Hippocampal formation (tissue), 2 donors: ENCODE measurements at places on chromosomes 5 and 9.
A peak's percentile ranks its signal among the peaks of the same experiment; 100 is the strongest.

DNA sequence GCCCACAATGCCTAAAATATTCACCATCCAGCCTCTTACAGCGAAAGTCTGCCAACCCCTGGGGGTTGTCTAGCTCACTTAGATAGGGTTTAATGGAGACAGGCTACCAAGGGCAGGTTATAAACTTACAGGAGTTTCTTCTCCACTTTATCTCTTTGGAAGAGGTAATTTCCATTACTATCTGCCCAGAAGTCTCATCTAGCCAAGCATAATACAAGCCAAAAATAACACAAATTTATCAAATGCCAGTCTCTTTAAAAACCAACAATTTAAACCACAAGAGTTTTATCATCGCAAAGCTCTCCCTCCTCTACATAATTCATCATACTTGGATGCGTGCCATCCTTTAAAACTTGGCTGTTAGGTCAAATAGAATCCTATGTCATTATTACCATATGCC, 6.2 kb downstream of the RBM22 start:
- no peak for DNase-seq

DNA sequence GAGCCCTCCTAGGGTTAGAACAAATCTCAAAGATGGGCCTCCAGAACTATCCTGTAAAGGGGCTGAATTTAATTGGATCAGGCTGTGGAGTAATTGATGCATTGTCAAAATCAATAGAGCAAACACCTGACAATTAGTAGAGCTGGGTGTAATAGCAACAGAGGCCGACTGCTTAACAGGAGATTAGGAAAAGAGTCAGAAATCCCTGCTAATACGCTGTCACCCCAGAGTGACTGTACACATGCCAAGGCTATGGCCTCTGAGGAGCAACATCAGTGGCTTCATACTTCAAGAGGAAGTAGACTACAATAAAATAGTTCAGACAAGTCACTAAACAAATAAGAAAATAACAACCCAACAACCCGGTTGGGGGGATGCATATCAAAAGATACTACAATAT, 18.7 kb upstream of the GRPEL2 start:
- DNase-seq, result no peak

GRCh38 chr5:113070901-113071300, 94.3 kb downstream of the DCP2 start:
- no peak for DNase-seq

GRCh38 chr5:111129938-111130337, 37.8 kb downstream of the WDR36 start:
- no peak for DNase-seq

GRCh38 chr5:129903466-129904101, 681 bp upstream of the CHSY3 start:
- DNase-seq, result peak; percentile 39

- DNase-seq, result peak; percentile 46
Measured at GRCh38 chr5:127094161-127094814, 21.0 kb upstream of the C5orf63 start.

- DNase-seq, result peak; percentile 46
Measured at GRCh38 chr9:116572095-116572748, 114.9 kb upstream of the TRIM32 start.

DNA sequence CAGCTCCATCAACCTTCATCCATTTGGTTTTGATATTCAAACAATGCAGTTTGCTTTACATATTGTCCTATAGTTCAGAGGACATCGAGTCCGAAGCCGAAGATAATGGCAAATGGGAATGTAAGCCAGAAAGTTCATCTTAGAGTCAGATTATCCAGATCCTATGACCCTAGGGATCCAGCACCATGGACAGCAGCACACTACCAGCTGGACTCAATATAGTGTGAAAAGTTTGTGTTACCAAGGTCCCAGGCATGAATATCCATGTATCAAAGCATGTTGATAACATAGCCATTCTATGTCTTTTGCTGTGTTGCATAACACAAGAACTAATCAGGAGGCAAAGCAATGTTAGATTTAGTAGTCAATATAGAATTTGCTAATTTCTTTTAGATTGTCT, 46.3 kb downstream of the FSTL4 start:
- DNase-seq, result no peak

DNA sequence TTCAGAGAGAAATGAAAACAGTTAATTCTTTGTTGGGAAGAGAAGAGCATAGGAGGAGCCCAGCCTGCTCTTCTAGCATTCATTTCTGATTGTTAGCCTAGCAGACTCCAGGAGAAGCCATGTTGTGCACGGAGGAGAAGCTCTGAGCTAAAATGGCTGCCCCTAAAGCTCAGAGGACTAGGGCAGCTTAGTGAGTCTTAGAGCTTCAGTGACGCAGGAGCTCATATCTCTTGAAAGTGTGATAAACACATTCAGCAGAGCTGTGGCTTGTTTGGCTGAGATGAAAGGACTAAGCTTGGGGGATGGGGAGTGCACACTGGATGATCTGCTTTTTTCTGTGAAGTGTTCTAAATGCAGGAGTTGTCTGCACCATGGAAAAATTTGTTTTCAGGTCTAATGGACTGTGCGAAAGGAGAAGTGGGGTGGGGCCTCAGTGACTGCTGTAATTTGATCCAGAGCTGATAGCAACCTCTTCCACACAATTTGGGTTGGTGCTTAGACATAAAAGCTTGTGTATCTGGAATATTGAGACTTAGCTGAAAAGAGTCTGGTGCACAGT, 58.5 kb downstream of the ZNF462 start:
- peak; percentile 76 for DNase-seq

DNA sequence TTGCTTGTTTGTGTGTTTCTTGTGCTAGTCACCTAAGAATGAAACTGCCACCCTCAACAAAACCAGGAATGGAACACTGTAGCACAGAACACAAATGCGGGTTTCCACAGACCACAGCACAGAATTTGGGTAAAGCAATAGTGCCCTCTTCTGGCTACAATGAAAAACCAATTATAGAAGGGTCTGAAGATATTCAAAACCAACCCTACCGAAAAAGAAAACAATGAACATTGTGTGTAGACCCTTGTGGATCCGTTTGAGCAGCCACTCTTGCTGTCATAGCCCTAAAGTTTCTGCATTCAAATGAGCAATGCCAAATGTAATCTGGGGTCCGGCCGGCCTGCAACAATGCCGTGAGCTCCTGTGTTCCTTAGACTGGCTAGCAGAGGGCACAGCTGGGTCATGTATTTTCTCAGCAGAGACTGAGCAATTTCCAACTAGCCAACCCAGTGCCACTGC, 8.3 kb upstream of the ENC1 start:
- peak; percentile 18 for DNase-seq

GRCh38 chr5:68482199-68482598, 266.6 kb downstream of the PIK3R1 start:
- peak; percentile 50 for DNase-seq

DNA sequence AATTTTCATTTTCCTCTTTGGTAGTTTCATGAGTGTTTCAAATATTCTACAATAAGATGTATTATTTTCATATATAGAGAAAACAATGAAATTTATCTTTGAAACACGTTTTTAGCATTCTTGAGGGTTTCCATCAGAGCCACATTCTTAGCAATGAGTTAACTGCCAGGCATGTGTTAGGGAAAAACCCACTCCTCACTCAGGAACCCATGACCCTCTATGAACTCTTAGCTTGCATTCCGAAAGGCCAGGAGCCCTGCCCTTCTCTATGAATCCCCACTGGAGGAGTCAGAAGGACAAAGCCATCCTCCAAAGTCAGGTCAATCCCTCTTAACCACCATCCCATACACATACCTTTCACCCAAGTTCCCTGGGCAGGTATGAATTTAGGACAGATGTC, 57.5 kb downstream of the ADAMTS12 start:
- no peak for DNase-seq

DNA sequence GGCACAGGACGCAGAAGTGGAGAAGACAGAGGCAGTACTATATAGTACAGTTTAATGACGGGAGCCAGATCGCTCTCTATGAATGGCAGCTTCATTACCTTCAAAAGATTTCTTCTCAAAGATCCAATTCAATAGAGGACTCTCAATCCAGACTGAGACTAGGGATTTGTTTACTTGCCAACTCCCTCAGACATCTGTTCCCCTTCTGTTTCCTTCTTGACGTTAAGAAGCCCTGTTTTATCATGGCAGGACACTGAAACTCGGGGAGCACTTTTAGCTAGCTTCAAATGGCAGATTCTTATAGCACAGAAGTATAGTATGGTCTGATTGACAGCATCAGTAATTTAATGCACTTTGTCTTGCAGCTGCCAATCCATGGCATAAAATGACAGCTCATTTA, 747.3 kb upstream of the C9orf72 start:
- no peak for DNase-seq

GRCh38 chr5:38387161-38387560, 128.8 kb downstream of the EGFLAM start:
- no peak for DNase-seq

- DNase-seq, result no peak
Measured at GRCh38 chr5:116237917-116238500, 153.2 kb downstream of the COMMD10 start.

- DNase-seq, result no peak
Measured at GRCh38 chr5:128350705-128351104, 187.3 kb downstream of the FBN2 start.

- no peak for DNase-seq
Measured at GRCh38 chr5:151281001-151281639, 22.4 kb downstream of the SLC36A3 start.

DNA sequence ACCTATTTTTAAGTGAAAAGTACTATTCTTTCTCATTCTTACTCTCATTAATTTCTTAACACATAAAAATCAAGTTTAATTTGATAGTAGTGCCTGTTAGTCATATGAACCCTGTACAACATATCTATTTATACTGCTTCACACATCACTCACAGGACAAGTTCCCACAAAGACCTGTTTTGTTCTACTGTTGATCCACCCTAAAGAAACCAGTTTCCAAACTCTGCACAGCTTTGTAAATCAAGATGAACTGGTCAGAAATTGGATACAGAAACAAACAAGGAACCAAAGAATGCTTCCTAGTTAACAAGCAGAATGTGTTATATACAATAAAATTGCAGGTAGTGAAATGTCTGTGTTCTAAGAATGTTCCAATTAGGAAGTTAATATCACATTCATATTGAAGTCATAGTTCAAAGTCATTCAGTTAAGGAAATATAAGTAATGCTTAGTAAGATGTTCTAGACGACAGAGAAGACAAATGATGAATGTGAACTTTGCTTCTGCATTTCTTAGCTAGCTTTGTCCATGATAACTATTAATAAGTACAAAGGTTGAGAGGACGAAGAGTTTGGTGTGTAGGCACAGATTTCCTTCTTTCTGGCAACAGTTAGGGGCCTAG, 33.4 kb downstream of the C9orf85 start:
- no peak for DNase-seq

GRCh38 chr5:53557386-53557785, 3.1 kb upstream of the NDUFS4 start:
- no peak for DNase-seq

GRCh38 chr9:135857371-135857786, 50.0 kb downstream of the CAMSAP1 start:
- no peak for DNase-seq
